Articular chondrocyte of knee joint (primary cell): ENCODE measurements at places on chromosomes 11 and 22. TPM values are rescaled to one million over a fixed set of nuclear protein-coding genes. Genes with fewer than 3 reads are reported as not detected.

The BLID gene
- 17.8 and 23.1 TPM in 2 replicates for total RNA-seq

The PTPRCAP gene
- 0.11 and 0.26 TPM in 2 replicates for total RNA-seq

The C1QTNF4 gene
- 0.22 and 0.26 TPM in 2 replicates for total RNA-seq

The PANX3 gene
- 0.22 TPM in 1 of 2 replicates, not detected in the other for total RNA-seq

The CRYBB2 gene
- total RNA-seq: not detected in 2 replicates

The TNKS1BP1 gene
- total RNA-seq: 102 and 105 TPM in 2 replicates

The IGF2 gene
- total RNA-seq: 1.0 and 1.2 TPM in 2 replicates

The OR8D4 gene
- 0.32 TPM in 1 of 2 replicates, not detected in the other for total RNA-seq

The PLA2G3 gene
- not detected in 2 replicates for total RNA-seq

The LRRC10B gene
- total RNA-seq: under 0.01 TPM in 1 of 2 replicates, not detected in the other

The LINC01488 gene
- total RNA-seq: not detected in 2 replicates

The PYGM gene
- total RNA-seq: 0.32 and 0.39 TPM in 2 replicates

The SLC43A1 gene
- 12.0 and 14.5 TPM in 2 replicates for total RNA-seq

The KIRREL3 gene
- 0.76 and 1.6 TPM in 2 replicates for total RNA-seq
